ENCODE measurements at places on chromosomes 3 and 15.

- no peak for DNase-seq
These were observed 86.9 kb downstream of the DCLK3 start for GRCh38 chr3:36677331-36678007.

GRCh38 chr3:178275793-178276192 lies 260.4 kb upstream of the KCNMB2 start:
- DNase-seq = no peak

- no peak for DNase-seq
These were observed 1.6 kb upstream of the PPM1L start for GRCh38 chr3:160754371-160754854.

- DNase-seq = no peak
These were observed 50.9 kb downstream of the DPH6 start for GRCh38 chr15:35495080-35495479.

DNA sequence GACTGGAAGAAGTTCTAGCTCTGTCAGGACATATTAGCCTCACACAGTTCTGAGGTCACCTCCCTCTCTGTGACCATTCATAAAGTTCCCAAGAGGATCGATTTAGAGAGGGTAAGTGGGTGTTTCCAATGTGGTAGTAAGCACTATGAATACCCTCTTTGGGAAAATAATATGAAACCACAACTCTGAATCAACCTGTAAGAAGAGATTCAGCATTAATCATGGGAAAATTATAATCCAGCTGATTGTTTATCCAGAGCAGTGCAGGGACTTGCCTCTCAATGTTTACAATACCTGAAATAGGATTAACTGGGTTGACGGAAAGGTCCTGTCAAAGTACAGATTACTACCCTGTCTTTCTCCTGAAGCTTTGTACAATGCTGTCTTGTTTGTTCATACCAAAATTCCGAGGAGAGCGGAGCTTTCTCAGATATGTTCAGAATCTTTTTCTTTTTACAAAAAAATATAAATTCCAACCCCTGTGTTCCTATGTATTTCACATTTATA lies 302.9 kb upstream of the DPPA4 start:
- DNase-seq = no peak

DNA sequence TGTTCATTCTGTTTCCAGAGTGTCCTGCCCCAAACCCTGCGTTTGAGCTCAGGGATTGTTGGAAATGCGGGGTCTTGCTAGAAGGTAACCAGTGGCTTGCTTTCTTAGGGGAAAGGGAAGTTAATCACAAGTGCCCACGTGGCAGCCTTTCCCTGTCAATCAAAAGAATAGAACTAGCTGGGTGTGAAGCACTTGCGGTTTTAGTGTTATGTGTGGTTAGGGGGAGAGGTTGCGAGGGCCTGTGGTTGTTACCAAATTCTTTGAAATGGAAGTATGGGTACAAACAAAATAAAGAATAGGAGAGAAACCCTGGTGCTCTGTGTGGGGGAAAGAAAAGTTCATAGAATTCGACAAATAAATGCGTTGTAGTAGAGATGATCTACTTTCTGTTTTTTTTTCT lies 67.6 kb downstream of the FNDC3B start:
- peak; percentile 21 for DNase-seq

- DNase-seq = no peak
These were observed 104.3 kb upstream of the TSC22D2 start for GRCh38 chr3:150303768-150304167.

DNA sequence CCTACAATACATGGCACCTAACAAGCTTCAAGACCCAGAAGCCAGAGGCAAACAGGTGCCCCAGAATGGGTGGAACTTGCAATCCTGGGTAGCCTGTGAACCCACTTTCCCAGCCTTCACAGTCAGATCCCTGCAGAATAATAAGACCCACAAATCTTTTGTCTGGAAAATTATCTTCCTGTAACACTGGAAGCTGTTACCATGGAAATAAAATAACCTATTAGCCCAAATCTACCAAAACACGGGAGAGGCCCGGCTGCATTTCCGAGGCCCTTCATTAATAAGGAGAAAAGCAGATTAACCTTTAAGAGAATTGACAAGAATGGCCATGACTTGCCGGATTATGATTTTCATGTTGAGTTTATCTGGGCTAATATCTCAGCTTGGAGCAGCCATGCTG lies 256.1 kb upstream of the PROK2 start:
- no peak for DNase-seq
